ENCODE measurements at places on chromosomes 2 and 18. TPM values are rescaled to one million over a fixed set of nuclear protein-coding genes. Genes with fewer than 3 reads are reported as not detected.

The SPC25 gene
- 3.0 TPM for polyA plus RNA-seq

DNA sequence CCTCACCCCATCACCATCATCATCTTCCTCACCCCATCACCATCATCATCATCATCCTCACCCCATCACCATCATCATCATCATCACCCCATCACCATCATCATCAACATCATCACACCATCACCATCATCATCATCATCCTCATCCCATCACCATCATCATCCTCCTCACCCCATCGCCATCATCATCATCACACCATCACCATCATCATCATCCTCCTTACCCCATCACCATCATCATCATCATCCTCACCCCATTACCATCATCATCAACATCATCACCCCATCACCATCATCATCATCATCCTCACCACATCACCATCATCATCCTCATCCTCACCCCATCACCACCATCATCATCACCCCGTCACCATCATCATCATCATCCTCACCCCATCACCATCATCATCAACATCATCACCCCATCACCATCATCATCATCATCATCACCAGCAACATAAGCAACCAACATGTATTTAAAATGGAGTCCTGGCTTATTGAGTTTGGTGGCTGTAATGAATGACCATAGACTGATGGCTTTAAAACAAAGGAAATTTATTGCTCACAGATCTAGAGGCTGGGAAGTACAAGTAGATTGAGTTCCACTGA lies 150.0 kb downstream of the DNER start:
- peaks cover 3% of the 10 kb centered on the region for H3K27me3 ChIP-seq
- H3K36me3 ChIP-seq = no peaks in the 10 kb centered on the region
- H3K4me3 ChIP-seq = no peak overlapping the region
- no peak overlapping the region for H3K27ac ChIP-seq
- H3K4me1 ChIP-seq = no peaks in the 10 kb centered on the region

DNA sequence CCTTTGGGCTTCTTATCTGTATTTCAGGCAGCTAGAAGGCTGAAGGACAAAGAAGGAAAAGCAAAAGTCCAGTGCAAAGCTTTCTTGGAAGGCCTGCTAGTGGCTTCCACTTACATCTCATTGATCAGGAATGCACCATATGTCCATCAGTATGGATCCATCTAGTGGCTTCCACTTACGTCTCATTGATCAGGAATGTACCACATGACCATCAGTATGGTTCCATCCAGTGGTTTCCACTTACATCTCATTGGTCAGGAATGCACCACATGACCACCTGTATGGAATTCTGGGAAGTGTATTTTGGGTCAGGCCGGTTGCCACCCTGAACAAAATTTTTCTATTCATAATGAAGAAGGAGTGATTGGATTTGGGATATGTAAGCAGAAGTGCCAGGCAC lies 70.6 kb downstream of the LYPD6 start:
- H3K27me3 ChIP-seq = no peaks in the 10 kb centered on the region
- H3K36me3 ChIP-seq = no peaks in the 10 kb centered on the region
- H3K4me1 ChIP-seq = no peaks in the 10 kb centered on the region
- no peak overlapping the region for H3K27ac ChIP-seq
- DNase-seq = no peak

DNA sequence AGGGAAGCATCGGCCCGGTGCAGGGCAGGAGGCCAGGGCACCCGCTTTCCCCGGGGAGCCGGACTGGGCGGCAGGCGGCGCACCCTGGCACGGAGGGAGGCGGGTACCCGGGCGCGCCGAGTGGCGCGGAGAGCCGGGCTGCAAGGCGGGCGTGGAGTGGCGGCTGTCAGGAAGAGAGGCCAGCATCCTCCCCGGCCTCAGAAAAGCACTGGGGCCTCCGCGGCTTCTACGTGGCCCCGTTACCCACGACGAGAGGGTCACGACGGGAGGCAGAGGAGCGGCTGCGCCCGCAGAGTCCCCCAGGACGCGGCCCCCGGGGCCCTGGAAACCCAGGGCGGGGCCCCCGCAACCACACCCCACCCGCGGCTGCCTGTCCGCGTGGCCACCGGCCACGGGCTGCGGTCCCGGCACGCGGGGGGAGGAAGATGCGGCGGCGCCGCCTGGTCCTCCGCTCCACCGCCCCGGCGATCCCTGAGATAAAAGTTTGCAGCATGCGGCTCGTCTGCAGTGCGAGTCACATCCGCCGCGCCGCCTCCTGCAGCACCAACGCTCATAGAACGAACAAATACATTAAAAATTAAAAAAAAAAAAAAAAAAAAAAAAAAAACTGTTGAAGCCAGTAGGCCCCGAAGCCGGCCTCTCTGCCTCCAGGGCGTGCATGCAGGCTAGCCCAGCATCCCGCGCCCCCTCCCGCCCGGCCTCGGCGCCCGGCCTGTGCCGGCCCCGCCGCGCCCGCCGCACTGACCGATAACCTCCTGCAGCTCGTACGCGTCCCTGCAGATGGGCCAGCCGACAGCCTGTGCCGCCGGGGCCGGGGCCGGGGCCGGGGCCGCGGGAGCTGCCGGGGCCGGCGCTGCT lies 683 bp downstream of the STK39 start:
- no peaks in the 10 kb centered on the region for H3K36me3 ChIP-seq
- no peaks in the 10 kb centered on the region for H3K27me3 ChIP-seq
- peak overlapping the region; percentile 64 for H3K4me3 ChIP-seq
- H3K4me1 ChIP-seq = no peaks in the 10 kb centered on the region
- peak overlapping the region; percentile 89 for H3K27ac ChIP-seq
- DNase-seq = peak; percentile 79

DNA sequence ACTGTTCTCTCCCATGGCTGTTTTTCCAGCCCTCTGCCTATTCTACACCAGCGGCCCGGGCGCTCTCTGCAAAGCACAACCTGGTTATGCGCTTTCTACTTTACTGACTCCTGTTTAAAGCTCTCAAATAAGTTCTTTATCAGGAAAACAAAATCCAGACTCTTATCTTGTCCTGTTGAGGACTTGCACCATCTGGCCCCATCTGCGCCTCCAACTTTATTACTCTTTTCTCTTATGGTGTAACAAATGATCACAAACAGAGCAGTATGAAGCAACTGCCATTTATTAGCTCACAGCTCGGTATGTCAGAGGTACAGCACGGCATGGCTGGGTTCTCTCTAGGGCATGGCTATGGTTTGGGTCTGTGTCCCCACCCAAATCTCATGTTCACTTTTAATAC lies 236.5 kb upstream of the NT5C1B start:
- no peaks in the 10 kb centered on the region for H3K36me3 ChIP-seq
- peaks cover 37% of the 10 kb centered on the region for H3K4me1 ChIP-seq
- DNase-seq = peak; percentile 55
- no peak overlapping the region for H3K27ac ChIP-seq
- H3K4me3 ChIP-seq = no peak overlapping the region

- H3K4me3 ChIP-seq = no peak overlapping the region
- H3K4me1 ChIP-seq = peaks cover 3% of the 10 kb centered on the region
- no peak overlapping the region for H3K27ac ChIP-seq
- no peaks in the 10 kb centered on the region for H3K36me3 ChIP-seq
These were observed 123.0 kb downstream of the AGAP1 start for GRCh38 chr2:235616885-235617284.

The NYAP2 gene
- 0.07 TPM for polyA plus RNA-seq

DNA sequence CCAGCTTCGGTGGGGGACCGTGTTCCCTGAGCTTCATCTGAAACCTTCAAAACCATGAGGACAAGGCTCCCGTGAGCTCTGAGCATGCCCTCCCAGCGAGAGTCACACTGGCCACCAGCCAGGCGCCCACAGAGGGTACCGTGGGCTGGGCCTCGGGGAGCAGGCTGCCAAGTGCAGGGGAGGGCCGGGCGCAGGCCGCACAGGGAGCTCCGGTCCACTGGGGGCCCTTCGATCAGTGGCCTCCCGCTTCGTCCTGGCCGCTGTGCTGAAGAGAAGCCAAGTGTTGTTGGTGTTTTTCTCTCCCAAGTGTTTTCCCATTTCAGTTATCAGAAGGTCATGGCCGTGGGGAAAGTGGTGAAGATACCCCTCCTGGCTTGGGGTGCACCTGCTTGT lies 144.4 kb downstream of the PTGR3 start:
- peaks cover 36% of the 10 kb centered on the region for H3K36me3 ChIP-seq
- H3K27me3 ChIP-seq = no peaks in the 10 kb centered on the region
- no peak for DNase-seq
- H3K27ac ChIP-seq = no peak overlapping the region
- H3K4me3 ChIP-seq = no peak overlapping the region

DNA sequence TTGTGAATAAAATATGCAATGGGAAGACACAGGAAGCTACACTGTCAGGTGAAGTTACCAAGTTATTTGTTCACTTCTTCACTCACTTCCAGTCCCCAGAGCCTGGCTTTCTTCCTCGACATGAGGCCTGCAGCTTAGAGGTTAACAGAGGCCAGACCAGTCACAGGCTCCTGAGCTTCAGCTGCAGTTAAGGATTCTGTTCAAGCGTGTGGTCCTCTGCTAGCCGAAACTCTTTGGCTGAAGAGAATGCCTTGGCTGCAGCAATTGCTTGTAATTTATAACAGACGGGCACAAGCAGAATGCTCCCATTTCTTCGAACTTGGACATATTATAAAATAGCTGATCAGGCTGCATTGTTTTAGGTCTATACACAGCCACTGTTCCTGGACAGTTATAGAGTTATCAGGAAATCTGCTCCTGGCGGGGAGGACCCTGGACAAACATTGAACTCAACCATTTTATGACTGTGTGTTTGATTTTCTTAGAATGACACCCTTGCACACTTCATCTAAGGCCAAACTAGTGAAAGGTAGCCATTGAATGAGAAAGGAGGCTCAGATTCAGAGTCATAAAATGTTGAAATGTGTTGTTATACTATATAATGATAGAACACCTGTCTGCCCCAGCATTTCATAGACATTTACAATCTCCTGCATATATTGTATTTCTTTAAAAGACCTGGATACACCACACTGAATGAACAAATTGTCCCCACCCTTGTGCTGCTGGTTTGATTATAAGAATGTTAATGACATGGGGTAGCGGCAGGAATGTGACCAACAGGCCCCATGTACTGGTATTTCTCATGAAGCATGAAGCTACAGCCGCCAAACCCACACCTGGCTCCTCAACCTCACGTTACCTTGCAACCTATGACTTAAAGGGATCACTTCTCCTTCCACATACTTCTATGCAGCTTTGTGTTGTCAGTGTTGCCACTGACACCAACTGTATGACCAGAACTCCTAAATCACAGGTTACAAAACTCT lies 153.6 kb downstream of the TDRD15 start:
- H3K4me3 ChIP-seq = no peak overlapping the region
- DNase-seq = peak; percentile 42
- H3K27me3 ChIP-seq = no peaks in the 10 kb centered on the region
- no peaks in the 10 kb centered on the region for H3K36me3 ChIP-seq

The CHRNG gene
- not detected for polyA plus RNA-seq

DNA sequence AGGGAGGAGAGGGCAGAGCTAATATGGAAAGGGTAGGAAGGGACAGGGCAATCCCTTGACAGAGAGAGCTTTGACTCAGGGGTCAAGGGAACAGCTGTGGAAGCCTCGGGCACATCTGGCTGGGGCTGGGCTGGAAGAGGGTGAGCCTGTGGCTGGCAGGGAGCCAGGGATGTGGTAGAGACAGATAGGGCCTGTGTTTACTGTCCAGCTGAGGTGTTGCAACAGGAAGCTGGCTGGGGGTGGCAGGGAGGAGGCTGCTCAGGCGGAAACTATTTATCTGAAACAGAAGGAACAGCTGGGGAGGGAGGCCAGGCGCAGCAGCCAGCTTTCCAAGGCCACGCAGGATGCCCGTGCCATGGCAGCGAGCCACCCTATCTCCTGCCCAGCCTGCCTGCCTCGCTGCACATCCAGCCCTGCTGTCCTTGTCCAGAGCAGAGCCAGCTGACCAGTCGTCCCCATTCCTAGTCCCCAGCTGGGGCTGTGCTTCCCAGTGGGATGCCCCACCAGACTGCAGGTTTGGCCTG lies 264.7 kb downstream of the CYP26B1 start:
- H3K36me3 ChIP-seq = no peaks in the 10 kb centered on the region
- no peak overlapping the region for H3K27ac ChIP-seq
- H3K4me1 ChIP-seq = no peaks in the 10 kb centered on the region
- DNase-seq = peak; percentile 53

GRCh38 chr18:13387855-13388548 lies 169.4 kb downstream of the LDLRAD4 start:
- no peaks in the 10 kb centered on the region for H3K4me1 ChIP-seq
- no peak for DNase-seq
- H3K36me3 ChIP-seq = peaks cover 5% of the 10 kb centered on the region
- no peak overlapping the region for H3K4me3 ChIP-seq
- H3K27ac ChIP-seq = no peak overlapping the region

GRCh38 chr2:118279005-118279404 lies 190.7 kb downstream of the INSIG2 start:
- H3K27ac ChIP-seq = no peak overlapping the region
- H3K36me3 ChIP-seq = no peaks in the 10 kb centered on the region
- H3K4me1 ChIP-seq = no peaks in the 10 kb centered on the region
- no peak overlapping the region for H3K4me3 ChIP-seq
- DNase-seq = no peak

The MERTK gene
- polyA plus RNA-seq = 9.3 TPM

- no peak overlapping the region for H3K27ac ChIP-seq
- peaks cover 6% of the 10 kb centered on the region for H3K27me3 ChIP-seq
- no peak overlapping the region for H3K4me3 ChIP-seq
- no peaks in the 10 kb centered on the region for H3K4me1 ChIP-seq
These were observed 34.3 kb upstream of the CNGA3 start for GRCh38 chr2:98311771-98312545.

- no peaks in the 10 kb centered on the region for H3K36me3 ChIP-seq
- H3K4me3 ChIP-seq = no peak overlapping the region
- no peaks in the 10 kb centered on the region for H3K4me1 ChIP-seq
- DNase-seq = no peak
- peaks cover 12% of the 10 kb centered on the region for H3K27me3 ChIP-seq
- H3K27ac ChIP-seq = no peak overlapping the region
These were observed 124.9 kb downstream of the GLI2 start for GRCh38 chr2:120860579-120860922.

The KYNU gene
- polyA plus RNA-seq = 1.9 TPM

- no peak overlapping the region for H3K4me3 ChIP-seq
- no peaks in the 10 kb centered on the region for H3K27me3 ChIP-seq
- DNase-seq = no peak
- peaks cover 3% of the 10 kb centered on the region for H3K4me1 ChIP-seq
- peaks cover 8% of the 10 kb centered on the region for H3K36me3 ChIP-seq
These were observed 171.2 kb upstream of the MYO3B start for GRCh38 chr2:170006587-170007325.

- no peaks in the 10 kb centered on the region for H3K27me3 ChIP-seq
- no peak overlapping the region for H3K4me3 ChIP-seq
- no peaks in the 10 kb centered on the region for H3K4me1 ChIP-seq
- H3K36me3 ChIP-seq = no peaks in the 10 kb centered on the region
These were observed 300.7 kb upstream of the UBE2E3 start for GRCh38 chr2:180679693-180680092.

DNA sequence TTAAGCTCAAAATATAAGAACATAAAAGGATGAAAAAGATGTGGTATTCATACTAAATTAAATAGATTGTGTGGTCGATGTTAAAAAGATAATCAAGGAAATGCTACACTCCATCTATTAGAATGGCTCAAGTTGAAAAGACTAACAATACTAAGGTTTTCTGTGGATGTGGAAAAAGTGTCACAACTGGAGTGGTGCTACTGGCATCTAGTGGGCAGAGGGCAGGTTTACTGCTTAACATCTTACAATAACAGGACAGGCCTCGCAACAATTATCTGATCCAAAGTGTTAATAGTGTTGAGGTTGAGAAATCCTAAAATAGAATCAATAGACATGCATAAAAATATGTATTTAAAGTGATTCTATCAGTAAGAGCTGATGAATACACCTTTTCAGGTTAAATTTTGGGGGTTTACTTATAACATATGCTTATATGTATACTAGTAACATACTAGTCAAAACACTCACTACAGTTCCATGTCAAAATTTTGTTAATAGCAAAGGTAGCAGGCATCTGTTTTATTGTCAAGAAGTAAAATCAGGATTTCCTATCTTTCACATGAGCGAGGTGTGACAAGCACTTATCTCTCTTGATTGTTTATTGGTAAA lies 91.5 kb upstream of the TMEFF2 start:
- H3K27me3 ChIP-seq = no peaks in the 10 kb centered on the region
- no peak for DNase-seq
- H3K36me3 ChIP-seq = no peaks in the 10 kb centered on the region
- no peaks in the 10 kb centered on the region for H3K4me1 ChIP-seq
- H3K27ac ChIP-seq = no peak overlapping the region
